ENCODE measurements at places on chromosomes 1 and 21.

GRCh38 chr1:155049651-155050559, 1.2 kb upstream of the ADAM15 start:
- no peak for DNase-seq

DNA sequence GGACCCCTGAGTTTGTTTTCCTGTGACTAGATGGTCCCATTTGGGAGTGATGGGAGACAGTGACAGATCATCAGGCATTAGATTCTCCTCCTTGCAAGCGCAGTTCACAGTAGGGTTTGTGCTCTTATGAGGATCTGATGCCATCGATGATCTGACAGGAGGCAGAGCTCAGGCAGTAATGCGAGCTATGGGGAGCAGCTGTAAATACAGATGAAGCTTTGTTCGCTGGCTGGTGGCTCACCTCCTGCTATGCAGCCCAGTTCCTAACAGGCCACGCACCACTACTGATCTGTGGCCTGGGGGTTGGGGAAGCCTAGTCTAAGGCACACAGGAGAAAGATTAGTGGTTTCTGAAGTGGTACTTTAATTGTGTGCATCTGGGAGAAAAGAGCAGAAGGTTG, 7.1 kb upstream of the PLPP3 start:
- DNase-seq = no peak

DNA sequence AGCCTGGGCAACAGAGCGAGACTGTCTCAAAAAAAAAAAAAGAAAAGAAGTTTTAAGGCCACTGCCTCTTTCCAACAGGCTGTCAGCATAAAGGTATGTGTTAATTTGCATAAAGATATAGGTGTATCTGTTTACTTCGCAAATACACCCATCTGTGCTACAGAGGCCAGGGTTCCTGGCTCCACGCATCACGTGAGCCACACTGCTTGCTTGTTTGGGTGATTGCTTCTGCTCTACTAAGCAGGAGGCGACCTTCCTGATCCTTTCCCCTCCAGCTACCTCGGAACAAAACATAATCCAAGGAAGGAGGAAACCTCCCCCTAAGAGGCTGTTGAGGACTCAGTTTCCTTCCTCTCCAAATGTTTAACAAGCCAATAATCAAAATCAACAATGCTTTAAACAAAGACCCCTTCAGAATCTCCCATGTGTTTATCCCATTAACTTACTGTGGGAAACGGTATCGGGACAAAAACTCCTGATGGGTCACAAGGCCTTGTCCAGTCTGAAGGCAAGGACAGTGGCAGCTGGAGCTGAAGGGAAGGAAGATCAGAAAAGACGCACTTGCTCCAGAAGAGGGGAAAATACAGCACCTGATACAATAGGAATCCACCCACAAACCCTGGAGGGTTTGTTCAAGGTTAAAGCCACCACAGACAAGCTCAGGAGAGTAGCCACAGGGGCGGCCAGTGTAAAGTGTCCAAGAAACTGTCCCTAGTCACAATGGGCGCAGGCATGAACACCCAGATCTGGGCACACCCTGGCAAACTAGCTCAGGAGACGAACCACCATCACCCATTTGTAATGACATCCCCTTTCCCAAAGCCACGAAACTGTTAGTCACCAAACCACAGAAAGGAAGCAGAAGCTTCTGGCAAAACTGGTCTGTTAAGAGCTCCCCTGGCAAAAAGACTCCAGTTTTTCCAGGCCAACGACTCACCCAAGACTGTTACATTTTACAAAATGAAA, 17.2 kb downstream of the CTNNBIP1 start:
- DNase-seq = no peak

DNA sequence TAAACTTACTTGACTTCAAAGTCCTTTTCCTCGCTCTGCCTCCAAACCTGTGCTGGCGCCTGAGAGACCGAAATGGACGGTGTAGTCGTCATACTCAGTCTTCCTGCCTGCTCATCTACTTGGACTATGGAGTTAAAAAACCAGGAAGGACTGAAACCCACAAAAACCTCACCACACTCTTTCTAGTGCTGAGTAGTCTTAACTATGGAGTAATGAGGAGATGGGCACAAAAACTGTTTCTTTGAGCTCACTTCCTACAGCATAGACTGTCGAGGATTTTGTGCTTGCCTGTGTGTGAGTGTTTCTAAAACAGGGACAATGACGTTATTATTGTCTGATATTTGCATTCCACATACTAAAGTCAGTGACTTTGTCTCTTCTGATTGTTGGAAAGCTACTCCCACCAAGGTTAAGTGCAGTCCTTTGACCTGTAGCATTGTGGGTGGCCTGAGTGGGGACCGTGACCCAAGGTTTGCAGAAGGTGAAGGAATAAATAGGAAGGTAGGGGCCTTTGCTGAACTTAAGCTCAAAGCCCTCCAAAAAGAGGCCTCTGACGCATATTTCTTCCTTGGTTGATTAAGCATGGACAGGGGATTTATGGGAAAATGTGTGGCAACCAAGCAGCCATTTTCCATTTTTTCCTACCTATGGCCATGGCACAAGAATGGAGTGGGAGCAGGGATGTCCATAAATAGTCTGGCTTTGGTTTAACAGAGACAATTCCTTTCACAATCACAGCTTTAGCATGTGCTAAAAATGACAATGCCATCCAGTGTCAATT, 109.6 kb downstream of the ZBTB18 start:
- no peak for DNase-seq

DNA sequence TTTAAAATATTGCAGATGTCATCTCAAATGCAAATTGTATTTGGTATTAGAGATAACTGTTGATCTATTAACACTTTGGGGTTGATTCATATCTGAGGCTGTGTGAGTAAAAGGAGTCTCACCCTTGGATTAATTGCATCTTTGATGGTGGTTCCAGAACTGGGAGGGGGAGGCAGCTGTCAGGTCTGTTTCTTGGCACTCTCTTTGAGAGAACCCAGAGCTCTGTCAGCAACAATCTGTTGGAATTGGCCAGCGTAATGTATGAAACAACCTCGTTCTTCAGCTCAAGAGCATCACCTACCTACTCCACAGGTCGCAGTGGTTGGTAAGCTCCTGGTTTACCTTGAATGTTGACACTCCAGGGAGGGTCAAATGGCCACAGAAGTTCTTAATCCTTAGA, 424.1 kb downstream of the CAMTA1 start:
- no peak for DNase-seq

- no peak for DNase-seq
Measured at GRCh38 chr1:207868251-207868773, 42.6 kb downstream of the CD34 start.
